ENCODE measurements at places on chromosomes 6 and 20.

GRCh38 chr6:4510906-4511640 is 265.1 kb upstream of the CDYL start:
- no peak for DNase-seq

DNA sequence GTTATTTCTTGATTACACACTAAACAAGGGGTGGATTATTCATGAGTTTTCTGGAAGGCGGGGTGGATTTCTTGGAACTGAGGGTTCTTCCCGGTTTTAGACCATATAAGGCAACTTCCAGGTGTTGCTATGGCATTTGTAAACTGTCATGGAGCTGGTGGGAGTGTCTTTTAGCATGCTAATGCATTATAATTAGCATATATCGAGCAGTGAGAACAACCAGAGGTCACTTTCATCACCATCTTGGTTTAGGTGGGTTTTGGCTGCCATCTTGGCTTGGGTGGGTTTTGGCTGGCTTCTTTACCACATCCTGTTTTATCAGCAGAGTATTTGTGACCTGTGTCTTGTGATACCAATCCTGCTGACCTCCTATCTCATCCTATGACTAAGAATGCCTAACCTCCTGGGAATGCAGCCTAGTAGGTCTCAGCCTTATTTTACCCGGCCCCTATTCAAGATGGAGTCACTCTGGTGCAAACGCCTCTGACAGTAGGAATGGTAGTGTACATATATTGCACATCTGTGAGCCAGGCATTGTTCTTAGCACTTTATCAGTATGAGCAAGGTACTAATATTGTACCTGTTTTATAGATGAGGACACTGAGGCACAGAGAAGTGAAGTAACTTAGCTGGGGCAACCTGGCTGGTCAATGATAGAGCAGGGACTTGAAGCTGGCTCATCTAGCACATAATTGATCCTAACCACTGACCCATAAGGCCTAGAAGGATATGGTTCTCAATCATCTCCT is 203.7 kb downstream of the NFATC2 start:
- DNase-seq: no peak

- no peak for DNase-seq
These were observed 80.7 kb upstream of the CCDC167 start for GRCh38 chr6:37580176-37580955.

DNA sequence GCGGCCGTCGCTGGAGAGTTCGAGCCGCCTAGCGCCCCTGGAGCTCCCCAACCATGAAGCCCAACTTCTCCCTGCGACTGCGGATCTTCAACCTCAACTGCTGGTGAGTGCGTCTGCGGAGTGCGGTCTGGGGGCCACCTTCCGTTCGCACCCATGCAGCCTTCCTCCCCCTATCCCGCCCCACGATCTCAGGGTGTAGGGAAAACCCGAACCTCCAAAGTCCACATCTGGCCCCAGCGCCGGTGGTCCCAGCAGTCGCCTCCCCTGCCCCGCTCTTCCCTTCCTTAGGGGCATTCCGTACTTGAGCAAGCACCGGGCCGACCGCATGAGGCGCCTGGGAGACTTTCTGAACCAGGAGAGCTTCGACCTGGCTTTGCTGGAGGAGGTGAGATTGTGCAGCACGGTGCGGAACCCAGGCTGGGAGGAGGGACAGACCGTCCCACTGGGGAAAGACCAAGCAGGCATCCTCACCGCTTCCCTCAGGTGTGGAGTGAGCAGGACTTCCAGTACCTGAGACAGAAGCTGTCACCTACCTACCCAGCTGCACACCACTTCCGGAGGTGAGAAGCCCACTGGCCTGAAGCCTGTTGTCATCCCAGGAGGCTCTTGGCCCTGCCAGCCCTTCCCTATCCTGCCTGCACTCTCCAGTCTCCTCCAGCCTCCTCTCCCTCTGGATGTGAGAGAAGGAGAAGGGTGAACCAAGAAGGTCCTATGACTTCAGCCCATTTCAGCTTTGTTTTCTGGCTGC is 719 bp downstream of the SMPD2 start:
- no peak for DNase-seq

- DNase-seq: no peak
These were observed 228.8 kb downstream of the DHX35 start for GRCh38 chr20:39190666-39191570.

DNA sequence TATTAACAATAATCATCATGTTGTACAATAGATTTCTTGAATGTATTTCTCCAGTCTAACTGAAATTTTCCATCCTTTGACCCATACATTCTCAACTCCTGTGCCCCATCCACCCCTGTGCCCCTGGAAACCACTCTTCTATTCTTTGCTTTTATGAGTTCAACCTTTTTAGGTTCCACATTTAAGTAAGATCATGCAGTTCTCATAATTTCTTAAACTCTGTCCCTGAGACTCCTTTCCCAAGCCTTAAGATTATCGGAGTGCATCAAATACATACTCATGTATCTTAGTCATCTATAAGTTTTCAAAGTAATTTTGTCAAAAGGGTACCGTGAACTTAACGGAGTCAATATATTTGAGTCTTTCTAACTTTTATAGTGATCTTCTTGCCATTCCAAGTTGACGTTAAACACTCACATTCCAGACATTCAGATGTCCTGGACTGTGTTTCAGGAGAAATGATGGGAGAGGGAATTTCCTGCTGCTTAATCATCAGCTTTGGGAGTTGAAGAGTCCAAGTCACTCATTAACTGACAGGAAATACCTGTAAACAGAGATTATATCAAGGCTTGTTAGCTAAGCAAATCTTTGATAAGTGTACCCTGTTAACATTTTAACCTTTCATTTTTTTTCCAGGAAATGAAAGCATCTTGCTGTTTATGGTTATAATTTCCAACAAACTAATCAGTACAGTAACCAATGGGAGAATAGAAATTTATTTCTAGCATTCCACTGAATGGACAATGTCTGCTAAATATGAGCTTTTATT is 73.3 kb downstream of the ADGRG6 start:
- no peak for DNase-seq

GRCh38 chr6:143166247-143166695 is 105.6 kb downstream of the AIG1 start:
- no peak for DNase-seq

DNA sequence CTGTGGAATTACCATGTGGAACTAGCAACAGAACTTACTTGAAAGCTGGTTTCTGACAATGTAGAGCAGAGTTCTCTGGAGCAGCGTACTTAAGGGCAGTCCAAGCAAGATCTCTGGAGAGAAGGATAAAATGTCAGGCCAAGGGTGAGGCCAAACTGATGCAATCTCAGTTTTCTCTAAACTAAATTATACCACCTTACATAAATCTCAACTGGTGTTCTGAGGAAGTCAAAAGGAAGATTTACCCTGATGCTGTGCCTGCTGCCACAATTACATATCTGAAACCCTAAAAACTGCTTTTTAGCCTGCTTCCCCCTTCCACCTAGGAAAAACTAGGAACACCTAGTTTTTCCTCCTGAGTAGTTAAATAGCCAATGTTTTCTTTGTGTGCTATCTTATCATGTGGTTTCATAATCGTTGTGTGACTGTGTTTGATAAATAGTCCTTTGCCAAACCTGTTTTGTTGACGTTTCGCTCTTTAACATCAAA is 28.1 kb downstream of the NCOA7 start:
- no peak for DNase-seq

- peak; percentile 55 for DNase-seq
These were observed 44.0 kb downstream of the EFCAB8 start for GRCh38 chr20:32902456-32903420.

DNA sequence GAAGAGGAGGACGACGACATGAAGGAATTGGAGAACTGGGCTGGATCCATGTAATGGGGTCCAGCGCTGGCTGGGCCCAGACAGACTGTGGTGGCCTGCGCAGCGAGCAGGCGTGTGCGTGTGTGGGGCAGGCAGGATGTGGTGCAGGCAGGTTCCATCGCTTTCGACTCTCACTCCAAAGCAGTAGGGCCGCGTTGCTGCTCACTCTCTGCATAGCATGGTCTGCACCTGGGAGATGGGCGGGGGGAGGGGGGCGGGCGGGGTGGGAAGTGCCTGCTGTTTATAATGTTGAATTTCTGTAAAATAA is 42.3 kb downstream of the CHMP4B start:
- DNase-seq: no peak

DNA sequence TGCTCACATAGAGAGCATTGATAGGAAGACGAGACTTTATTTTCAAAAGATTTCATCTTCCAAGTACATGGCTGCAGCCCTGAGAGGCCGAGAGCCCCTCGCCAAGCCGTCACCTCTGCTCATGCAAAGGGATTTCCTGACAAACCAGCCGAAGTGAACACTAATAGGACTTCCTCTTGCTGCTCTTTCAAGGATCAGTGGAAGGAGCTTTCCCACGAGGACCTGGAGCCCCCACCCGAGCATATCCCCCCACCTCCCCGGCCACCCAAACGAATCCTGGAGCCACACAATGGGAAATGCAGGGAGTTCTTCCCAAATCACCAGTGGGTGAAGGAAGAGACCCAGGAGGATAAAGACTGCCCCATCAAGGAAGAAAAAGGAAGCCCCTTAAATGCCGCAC is 69.3 kb downstream of the PTPN1 start:
- DNase-seq: no peak

DNA sequence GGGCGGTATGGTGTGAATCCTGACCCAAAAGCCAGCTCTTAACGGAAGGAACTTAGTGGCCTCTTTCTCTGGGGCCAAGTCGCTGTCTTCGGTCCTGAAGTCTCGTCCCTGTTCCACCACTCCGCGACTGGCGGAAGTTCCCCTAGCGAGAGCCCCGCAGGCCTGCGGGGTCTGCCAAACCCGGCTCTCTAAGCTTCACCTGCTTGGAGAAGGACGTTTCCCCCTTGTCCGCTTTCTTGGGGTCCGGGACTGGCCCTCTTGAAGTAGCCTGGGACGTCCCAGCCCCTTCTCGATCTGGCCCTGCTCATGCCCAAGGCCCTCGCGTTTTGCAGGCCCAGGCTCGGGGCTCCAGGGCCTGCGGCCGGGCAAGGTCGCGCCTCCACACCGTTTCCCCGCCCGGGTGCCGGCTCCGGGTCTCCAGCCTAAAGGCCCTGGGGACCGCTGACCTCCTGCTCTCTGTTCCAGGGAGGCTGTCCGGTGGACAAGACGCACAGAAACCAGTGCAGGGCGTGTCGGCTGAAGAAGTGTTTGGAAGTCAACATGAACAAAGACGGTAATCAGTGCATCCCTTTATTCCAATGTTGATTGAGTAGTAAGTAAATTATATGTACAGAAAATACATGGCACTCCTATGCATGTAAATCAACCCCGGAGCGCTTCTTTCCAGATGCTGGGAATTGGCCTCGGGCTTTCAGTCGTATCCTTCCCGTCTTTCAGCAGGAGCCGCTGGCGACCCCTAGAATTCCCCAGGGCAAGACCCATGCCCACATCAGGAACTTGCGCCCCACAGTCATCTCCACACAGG is 8.8 kb downstream of the NR2E1 start:
- DNase-seq: no peak

- DNase-seq: no peak
These were observed 40.5 kb downstream of the RNGTT start for GRCh38 chr6:88922775-88923548.

DNA sequence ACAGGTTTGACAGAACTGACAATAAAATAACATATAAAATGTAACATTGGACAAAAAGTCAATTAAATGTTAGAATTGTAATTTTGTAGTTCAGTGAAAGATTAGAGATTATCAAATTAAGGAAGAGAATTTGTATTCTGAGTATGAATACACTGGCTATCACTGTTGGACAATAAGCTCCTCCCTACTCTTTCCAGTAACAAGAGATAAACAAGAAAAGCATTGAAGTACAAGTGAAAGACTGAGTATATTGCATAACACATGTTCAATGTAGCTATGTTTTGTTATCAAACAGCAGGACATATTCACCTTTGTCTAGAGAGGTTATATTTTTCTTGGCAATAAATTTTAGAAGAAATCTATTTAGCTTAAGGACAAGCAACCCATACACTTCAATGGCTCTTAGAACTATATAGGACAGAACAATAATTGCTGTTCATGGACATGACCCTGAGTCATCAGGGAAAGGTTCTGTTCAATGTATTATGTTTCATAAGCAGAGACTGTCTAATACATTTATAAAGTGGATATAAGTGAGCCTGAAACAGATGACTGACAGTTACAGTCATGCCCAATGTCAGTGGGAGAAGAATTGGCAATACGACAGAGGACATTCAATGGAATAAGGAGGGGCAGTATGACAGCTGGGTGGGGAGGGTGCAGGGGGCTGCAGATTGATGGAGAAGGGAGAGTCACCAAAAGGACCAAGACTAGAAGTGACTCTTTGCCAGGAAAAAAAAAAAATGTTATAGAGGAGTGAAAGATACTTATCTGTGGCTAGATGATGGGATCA is 520.4 kb downstream of the FRK start:
- no peak for DNase-seq

DNA sequence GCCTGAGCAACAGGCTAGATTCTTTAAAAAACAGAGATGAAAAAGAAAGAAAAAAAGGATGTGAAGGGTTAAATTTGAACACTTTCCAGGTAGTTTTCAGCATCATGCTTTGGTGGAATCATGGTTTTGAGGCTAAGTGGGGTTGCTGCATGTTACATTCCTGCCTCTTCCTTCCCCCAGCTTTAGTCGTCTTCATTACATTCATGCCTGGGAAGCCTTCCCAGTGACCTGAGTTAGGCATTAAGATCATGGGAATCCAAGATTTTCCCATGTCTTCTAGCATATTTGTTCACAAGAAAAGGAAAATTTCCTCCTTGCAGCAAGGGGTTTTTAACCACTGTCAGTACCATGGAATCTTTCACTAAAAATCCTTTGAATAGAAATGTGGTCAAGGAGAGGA is 12.0 kb downstream of the TPX2 start:
- DNase-seq: no peak

- DNase-seq: no peak
These were observed 51.9 kb downstream of the CARMIL1 start for GRCh38 chr6:25330796-25331685.

GRCh38 chr20:1302685-1303541 is 26.0 kb downstream of the SDCBP2 start:
- DNase-seq: no peak

GRCh38 chr6:133779916-133780695 is 108.8 kb upstream of the TCF21 start:
- no peak for DNase-seq

DNA sequence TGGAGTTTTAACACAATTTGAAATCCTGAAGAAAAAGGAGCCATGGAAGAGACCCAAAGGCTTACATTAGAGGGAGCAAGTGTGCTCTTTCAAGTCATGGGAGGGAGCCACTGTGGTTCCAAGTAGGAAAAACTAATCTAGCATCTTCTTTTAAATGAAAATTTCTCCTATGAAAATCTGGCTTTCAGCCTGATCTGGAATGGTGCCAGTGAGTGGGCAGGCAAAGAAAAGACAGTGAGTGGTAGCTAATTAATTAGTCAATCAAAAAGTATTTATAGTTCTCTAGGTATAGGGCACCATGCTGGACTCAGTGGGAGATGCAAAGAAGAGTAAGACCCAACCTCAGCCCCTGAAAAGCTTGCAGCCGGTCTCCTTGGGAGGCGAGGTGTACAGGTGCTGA is 21.9 kb downstream of the CAP2 start:
- DNase-seq: no peak

GRCh38 chr6:16236009-16236501 is 2.3 kb upstream of the GMPR start:
- no peak for DNase-seq

DNA sequence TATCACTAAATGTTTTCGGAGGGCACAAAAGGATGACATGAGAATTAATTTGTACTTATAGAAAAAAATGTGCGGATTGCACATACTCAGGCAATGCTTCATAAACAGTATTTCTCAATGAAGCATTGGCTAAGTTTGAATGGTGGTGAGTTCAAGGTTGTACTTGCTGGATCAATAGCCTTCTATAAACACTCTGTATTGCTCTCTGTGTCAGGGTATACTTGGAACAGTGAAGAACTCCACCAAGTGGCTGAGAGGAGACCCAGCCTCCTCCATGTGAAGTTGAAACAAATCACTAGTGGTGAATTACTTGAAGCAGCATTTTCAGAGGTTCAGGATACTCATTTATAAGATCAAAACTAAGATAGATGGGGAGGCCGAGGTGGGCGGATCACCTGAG is 360.6 kb downstream of the RIMS1 start:
- no peak for DNase-seq

Measured in activated T-cell treated with anti-CD3 and anti-CD28 coated beads for 24 hours (primary cell).